Omental fat pad (tissue), 4 donors: ENCODE measurements at places on chromosomes 3 and 15.

GRCh38 chr3:25355034-25355885 lies 72.8 kb upstream of the RARB start:
- DNase-seq = no peak

DNA sequence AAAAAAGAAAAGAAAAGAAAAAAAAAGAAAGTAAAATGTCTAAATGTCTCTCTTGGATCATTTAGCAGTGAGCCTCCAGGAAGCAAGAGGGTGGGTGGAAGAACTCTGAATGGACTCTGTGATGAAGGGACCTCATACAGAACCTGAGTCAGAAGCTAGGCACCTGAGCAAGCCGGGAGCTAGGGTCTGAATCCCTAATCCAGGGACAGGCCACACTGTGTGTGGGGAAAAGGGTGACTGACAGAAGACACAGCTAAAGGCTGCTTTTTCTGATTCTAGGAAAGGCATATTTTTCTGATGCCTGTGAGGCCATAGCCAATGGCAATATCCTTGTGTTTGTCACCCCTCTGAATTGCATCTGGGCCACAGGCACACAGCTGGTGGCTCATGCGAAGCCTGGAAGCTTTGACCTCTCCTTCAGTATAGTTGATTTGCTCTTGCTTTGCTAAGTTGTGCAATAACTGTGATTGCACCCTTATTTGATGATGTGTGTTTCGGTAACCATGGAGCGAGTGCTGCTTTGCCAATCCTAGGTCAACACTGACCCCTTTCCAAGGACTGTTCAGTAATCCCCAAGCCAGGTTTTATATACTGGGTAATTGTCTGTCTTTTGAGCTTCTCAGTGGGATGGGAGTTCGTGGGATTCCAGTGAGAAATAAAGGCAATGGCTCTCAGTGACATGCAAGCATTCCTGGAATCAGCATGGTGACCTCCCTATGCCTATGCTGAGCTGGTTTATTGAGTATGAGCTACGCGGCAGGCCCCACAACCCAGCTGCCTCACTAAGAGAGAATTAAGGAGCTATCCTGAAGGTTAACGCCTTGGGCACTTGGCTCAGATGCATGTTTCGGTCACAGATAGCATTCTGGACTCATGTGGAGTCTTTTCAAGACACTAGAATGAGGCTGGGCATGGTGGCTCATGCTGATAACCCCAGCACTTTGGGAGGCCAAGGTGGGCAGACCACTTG lies 49.0 kb upstream of the OSBPL11 start:
- DNase-seq = no peak

DNA sequence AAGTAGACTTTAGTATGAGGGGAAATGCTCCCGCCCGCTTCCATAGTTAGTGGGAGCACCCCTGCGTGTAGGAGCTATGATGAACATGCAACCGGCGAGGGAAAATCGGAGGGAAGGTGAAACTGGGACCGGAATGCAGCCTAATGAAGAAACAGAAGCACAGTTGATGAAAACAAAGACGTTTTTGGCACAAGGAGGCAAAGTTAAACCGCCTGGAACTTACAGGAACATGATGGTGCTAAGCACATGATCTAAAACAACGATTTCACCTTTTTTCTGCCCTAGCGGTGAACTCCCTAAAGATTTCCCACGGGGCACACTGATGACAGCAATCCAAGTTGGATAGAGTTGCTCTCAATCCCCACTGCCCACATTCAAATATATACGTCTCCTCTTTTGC lies 49.4 kb upstream of the SPATA12 start:
- DNase-seq = no peak

- DNase-seq = no peak
These were observed 67.5 kb upstream of the TJP1 start for GRCh38 chr15:29889542-29890329.

- DNase-seq = no peak
These were observed 155.7 kb downstream of the RAB11A start for GRCh38 chr15:66025015-66025452.

DNA sequence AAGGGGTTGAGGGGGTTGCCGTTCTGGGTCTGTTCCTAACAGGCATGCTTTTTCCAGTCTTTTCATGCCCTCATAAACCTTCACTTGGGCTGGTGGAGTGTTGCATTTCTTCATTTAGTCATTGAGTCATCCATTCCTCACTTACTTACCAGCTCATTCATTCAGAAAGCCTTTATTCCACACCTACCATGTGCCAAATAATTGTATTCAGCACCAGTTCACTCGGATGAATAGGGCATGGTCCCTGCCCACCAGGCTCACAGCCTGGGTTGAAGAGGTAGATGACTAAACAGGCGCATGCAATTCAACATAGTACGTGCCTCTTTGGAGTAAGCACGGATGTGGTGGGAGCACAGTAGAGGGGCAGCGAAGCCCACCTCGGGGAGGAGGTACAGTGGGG lies 35.1 kb upstream of the THSD4 start:
- no peak for DNase-seq
